Amniotic epithelial cell (primary cell): ENCODE measurements at places on chromosomes 3 and 15.

- DNase-seq: no peak
Observed at GRCh38 chr15:65217526-65218482, 6.5 kb upstream of the CILP start.

GRCh38 chr3:131193641-131194238, 167.1 kb downstream of the NEK11 start:
- peak; percentile 5 for DNase-seq

DNA sequence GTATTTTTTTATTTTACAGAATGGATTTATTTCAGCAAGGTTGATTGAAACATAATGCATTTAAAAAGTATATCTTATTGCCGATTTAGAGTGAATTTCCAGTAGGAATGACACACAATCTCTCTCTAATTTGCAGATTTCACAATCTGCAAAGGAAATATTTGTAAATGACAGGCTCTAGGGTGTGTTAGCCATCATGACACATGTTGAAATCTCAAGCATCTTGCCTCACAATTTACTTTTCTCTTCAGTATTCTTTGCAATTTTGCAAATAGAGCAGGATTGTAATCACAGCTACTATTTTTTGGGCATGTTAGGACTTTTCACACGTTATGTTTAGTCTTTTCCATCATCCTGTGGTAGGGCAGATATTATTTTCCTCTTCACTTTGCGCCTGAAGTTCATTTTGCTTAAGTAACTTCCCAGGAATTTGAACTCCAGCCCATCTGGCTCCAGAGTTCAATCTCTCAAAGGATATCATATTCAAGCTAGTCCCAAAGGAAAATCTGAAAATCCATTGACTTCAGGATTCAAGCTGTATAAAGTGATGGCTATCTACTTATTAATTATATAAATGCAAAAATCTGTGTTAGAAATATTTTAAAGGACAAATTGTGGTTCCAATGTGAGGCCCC, 55.4 kb downstream of the ATP13A4 start:
- no peak for DNase-seq

DNA sequence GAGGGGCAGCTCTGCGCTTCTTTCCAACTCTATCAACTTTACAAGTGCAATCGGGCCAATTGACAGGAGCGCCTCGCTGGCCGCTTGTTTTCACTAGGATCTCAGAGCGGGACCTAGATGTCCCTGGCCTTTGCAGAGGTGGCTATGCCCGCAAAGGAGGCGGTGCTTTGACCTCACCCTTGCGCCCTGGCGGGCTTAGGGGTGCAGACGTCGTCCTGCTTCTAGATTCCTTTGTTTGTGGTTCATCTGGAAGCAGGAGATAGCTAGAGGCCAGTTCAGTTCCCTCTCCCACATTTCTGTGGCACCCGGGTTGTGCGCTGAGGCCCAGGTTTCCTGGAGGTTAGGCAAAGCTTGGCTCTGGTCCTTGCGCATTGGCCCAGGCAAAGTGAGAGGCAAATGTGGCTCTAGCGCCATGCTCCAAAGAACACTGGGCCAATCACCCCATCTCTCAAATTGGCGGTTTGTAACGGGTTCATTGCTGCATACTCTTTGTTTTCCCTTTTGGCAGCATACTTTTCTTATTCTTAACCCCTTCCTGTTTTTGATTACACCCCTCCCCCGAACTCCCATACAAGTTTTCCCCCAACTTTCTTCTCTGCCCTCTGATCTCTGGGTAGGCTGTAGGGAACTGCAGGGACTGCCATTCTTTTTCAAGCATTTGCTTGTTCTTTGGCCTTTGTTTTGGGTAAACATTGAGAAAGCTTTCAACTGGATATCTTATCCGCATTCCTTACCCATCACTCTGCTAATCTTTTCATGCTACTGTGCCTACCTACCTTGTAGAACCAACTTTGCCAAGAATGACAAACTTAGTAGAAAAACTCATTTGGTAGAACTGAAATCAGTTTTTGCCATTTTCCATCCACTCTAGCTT, 1.4 kb downstream of the PPM1L start:
- no peak for DNase-seq

GRCh38 chr3:47855461-47856383, 52.8 kb downstream of the DHX30 start:
- no peak for DNase-seq
